ENCODE measurements at places on chromosomes 3 and 15.
A peak's percentile ranks its signal among the peaks of the same experiment; 100 is the strongest.

DNA sequence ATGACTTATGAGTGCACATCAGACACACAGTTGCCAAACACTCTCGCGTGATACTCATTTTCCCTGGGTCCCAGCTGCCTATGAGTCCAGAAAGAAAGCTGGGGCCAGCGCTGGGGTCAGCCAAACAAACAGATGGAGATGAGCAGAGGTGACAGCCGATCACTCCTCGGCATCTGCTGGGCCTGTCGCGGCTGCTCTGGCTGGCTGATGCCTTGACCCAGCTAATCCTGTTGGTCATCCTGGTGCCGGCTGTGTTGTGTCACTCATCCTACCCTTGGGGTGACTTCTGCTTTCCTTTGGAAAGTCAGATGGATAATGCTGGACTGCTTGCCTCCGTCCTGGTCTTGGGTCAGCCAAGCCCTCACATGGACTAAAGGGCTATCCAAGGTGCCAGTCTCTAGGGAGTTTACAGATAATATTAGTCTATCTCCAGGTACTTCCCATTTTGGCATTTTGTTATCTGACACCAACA, 105.3 kb upstream of the PDZRN3 start:
- no peak for DNase-seq

DNA sequence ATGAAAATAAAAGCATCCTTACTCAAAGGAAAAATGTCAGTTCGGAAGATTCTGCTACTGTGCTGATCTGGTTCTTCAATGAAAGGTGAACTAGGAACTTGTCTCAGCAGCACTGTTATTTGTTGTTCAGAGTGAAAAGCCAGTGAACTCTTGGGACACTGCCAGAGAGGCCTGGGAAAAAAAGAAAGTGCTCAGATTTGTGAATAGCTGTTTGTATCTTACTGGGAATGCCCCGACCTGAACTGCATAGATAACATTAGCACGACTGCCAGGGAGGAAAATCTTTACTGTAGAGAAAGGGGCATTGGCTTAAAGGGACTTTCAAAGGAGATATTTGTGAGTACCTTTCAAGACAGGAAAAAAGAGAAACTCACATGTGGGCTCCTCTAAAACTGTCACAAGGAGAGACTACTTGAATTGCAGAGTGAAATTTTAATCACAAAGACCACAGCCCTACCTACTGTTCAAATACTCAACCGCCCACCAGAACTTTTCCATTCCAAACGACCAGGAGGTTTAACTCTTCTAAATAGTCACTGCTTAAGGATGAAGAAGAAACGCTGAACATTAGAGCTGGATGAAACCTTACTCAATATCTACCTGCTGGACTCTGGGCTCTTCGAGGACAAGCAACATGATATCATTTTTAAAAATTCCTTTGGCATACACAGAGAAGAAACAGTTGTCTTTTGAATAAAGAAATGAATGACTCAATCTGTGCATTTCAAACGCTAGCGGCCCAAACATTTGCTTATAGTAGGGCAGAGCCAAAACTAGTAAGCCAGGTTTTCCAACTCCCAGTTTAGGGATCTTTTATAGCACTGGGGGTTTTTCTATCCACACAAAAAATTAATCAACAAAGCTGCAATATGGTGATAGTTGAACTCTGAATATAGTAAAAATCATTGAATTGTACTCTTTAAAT, 13.4 kb downstream of the TAMM41 start:
- DNase-seq, result no peak

GRCh38 chr3:52829906-52830463, 487 bp downstream of the ITIH4 start:
- no peak for DNase-seq

GRCh38 chr3:28853830-28854229, 427.0 kb upstream of the RBMS3 start:
- DNase-seq, result no peak

- no peak for DNase-seq
Measured at GRCh38 chr3:26132942-26133341, 343.1 kb downstream of the OXSM start.

DNA sequence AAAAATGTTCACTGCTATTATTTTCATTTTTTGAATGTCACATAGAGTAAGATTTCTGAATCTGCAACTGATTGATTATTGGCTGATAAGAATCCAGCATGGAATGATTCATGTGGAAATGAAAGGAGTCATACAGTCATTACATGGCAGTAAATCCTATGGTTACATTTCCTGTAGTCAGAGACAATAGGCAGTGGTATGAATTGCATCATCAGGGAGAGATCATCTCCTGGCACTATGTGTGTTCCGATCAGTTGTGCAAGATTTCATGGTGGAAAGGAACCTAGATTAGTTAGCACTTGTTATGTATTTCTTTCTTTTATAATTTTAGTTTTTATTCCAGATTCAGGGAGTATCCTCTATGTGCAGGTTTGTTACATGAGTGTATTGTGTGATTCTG, 38.8 kb downstream of the SLC12A1 start:
- no peak for DNase-seq

- DNase-seq, result no peak
Measured at GRCh38 chr15:33311312-33311971, 675 bp downstream of the RYR3 start.

- DNase-seq, result no peak
Measured at GRCh38 chr3:172913911-172914655, 163.6 kb downstream of the ECT2 start.

DNA sequence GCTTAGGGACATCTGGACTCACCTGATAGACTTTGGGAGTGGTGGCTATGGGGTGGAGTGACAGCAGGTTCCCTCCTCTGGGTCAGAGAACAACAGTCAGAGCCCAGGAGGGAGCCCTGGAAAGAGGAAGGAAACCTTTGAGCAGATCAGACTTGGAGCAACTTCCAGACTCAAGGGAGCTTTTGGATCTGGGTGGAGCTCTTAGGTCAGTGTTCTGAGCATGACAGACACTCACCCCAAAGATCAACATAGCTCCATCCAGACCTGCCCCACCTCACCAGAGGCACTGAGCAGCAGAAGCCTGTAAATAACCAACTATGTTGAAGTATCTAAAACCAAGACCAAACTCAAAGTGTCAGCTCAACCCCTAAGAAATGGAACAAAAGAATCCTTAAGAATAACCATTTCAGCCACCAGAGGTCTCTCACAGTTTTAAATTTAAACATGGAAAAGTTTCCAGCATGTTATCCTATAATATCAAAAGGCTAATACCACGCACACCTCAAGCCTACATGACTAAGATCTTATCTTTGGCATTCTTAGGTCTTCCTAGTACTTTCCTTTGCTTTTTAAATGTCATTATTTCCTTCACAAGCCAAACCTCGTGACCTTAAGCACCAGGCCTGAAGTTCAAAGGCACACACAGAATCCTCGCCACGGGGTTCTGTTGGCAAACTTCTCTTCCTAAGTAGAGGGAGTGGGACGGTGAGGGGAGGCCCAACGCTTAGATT, 56.4 kb downstream of the UMPS start:
- DNase-seq, result peak; percentile 8

- DNase-seq, result no peak
Measured at GRCh38 chr3:161208931-161209330, 12.2 kb upstream of the NMD3 start.

GRCh38 chr15:96629511-96629910, 299.0 kb downstream of the NR2F2 start:
- DNase-seq, result no peak

Measured in Calu3 (cell line).